ENCODE measurements at places on chromosomes 7 and 10.

DNA sequence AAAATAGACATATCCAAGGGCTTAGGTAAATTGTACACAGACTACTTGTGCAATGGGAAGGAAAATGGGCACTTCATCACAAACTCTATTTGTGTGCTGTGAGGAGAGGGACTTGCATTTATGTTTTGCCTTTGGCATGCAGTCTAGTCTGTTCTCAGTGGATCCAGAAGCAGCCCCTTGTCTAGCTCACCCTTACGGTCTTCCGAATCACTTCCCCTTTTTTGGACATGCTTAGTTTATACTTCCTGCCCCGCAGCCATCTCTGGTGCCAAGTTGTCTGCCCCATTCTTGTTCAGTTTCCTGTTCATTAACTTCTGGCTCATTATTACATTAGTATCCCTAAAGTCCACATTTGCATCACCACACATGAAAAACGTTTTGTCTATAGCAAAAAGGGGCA is 161.6 kb downstream of the NRCAM start:
- DNase-seq: no peak

DNA sequence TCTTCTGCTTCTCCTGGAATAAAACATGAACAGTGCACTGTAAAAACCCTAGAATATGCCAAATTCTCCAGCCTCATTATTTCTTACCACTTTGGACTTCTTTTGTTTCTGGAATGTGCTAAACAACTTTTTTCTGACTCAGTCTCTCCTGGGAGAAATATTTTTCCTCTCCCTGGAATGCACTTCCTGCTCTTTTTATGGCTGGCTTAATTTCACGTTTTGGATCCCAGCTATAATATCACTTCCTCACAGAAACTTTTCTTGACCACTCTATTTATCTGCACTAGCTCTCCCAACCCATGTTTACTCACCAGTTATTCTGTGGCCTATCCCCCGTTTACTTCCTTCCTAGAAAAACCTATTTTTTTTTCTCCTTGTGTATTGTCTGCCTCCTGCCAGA is 26.7 kb downstream of the ABCB5 start:
- no peak for DNase-seq

DNA sequence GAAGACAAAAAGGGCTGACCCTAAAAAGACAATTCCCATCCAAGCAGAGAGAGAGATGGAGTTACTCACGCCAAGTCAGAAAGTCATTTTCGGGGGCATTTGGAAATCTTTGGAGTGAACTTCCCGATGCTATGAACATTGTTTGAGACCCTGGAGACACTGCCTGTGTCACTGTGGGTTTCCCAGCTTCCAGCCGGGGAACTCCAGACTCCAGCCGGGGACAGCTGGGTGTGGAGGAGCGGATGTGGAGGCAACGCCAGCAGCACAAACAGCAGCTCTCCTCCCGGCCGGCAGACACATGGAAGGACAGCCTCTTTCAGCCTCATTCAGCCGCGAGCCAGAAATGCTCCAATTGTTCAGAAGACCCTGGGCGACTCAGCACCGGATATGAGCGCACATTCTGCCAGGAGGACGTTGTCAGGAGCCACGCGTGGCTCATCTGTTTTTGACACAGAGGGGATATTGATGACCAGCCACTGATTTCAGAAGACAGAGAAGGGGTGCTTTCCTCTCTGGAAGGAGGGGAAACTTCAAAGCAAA is 97.6 kb downstream of the PRPF18 start:
- DNase-seq: no peak

DNA sequence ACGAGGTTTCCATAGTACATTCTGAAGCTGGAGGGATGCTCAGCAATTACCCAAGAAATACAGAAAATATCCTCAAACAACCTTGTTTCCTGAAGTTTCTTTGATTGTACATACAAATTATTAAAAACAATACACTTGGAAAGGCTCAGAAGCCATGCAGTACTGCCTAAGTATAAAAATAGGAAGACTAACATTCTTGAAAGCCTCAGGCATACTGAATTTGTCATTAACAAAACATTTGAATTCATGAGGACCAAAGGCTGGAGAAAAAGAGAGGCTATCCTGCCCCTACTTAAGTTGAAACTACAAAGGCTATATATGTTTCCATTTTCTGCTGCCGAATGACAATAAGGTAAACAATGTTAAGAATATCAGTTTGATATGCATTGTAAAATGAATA is 54.3 kb upstream of the SGCE start:
- no peak for DNase-seq

DNA sequence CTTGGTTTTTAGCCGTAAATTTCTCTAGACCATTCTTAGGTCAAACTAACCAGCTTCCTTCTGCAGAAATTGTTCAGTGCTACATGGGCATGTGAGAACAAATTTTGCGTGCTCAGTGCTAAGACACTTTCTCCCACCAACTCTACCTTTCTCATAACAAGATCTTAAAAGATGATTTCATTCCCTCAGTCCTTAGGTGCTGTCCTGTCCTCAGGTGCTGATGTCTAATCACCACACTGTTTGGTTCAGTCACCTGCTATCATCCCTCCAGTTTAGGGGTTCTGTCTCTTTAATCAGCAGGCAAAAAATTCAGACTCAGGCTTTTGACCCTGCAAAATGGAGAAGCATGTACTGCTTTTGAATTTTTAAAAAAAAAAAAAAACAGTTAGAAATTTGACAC is 227.5 kb upstream of the YAE1 start:
- DNase-seq: no peak

- DNase-seq: no peak
Measured at GRCh38 chr10:6128591-6129251, 39.9 kb downstream of the RBM17 start.

DNA sequence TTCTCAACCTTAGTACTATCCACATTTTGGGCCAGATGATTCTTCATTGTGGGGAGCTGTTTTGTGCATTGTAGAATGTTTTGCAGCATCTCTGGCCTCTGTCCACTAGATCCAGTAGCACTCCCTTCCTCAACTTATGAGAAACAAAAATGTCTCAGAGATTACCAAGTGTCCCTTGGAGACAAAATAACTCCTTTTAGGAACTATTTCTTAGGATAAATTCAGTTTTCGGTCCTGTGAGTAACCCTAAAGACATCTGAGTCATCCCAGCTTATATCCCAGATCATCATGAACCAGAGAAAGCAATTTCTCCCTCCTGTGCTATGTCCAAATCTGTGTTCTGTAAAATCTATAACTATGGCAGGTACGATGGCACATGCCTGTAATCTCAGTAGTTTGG is 266.6 kb upstream of the PHYHIPL start:
- DNase-seq: no peak

GRCh38 chr7:104096683-104097082 is 107.2 kb upstream of the RELN start:
- DNase-seq: no peak

GRCh38 chr10:69346776-69347175 is 68.5 kb downstream of the HK1 start:
- DNase-seq: no peak

DNA sequence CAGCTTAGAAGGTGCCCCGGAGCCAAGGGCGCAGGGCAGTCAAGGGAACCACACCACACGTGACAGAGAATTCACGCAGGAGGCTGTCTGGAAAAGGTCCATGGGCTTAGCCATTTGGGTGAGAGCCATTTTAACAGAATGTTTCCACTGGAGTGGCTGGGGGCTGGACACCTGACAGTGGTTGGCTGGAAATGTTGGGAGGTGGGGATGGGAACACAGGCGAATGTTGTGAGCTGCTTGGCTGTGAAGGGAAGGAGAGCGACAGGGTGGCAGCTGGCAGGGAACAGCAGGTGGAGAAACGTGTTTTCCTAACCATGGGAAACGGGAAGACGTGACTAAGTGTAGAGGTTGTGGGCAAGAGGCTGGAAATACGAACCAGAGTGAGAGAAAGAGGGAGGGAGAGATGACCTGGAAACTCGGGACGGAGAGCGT is 100.5 kb upstream of the ZNF32 start:
- no peak for DNase-seq

- DNase-seq: no peak
Measured at GRCh38 chr7:117061751-117062150, 108.5 kb downstream of the ST7 start.

GRCh38 chr7:22601812-22602565 is 102.0 kb upstream of the STEAP1B start:
- DNase-seq: peak; percentile 40

DNA sequence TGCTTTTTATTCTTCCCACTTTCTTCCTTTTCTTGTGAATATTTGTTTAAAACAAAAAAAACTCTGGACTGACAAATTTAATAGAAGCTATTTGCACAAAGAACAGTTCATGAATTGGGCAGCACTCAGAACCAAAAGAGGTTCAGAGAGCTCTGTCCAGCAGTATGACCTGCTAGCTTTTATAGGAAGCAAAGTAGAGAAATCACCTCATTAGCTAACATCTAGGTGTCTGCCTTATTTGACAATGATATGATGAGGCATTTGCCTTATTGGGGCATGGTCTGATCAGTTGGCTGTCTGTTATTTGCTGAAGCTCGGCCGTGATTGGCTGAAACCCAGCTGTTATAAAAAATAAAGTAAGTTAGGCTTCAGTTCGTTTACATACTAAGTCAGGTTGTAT is 819 bp upstream of the TRIM4 start:
- DNase-seq: no peak

DNA sequence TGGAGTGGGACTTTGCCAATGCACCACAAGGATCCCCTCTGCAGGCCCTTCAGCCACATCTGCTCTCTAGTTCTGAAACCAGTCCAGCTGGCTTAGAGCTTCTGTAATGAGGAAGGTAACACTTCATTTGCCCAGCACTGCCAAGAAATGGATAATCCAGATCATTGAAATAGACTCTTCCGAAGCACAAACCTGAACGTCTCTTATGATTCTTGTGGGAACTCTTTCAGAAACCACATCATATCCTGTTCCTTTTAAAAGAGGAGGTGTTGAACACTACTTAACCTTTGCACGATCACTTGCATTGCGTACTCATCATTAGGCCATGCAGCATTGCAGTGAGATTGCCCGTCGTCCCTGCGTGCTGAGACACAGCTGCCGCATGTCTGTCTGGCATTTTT is 25.8 kb upstream of the PLPP4 start:
- no peak for DNase-seq

DNA sequence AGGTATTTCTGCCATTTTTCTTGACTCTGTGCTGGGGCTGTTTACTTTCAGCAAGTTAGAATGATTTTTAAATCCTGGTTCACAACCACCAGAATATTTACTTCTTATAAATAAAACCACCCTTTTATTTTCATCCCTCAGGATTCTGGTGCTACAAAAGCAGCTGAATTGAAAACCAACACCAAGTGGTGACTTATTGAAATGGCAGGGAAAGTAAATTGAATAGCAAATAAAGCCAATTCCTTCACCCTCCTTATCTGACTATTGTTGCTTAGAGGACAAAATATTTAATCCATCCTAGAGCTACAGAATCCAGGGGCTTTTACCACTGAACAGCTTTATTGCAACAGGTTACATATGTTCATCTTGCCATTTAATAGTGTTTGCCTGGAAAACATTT is 828.6 kb upstream of the GHITM start:
- DNase-seq: no peak

DNA sequence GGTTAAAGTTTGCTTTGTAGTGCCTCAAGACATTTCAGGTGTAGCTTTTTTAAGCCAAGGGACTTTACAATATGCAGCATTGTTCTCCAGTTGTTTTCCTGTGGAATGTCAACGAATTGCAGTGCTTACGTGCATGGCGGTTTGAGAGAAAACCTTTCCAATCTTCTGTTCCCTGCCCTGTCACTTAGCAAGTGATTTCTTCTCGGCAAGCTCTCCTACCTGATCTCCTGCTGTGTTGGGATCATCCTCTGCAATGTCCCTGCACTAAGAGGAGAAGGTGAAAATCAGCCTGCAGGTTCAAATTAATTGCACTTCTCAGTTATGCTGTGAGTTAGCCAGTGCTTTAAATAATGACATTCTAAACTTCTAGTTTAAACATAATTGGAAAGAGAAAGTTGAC is 197.6 kb upstream of the FZD1 start:
- DNase-seq: no peak

DNA sequence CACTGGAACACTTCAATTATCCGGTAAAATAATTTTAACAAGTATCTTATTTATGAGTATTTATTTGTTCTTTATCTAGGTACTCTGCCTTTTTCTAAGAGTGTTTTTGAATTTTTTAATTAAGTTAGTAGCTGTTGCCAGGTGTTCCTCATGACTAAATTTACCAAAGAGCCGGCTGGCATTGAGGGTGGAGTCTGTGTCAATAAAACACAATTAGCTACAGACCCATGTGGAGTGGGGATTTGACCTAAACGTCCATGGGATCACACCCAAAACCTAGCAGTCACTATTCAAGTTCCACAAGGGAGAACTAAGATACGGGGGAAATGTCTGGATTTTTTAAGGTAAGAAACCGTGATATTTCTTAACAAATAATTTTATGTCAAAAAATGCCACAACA is 9.8 kb downstream of the SLC16A12 start:
- DNase-seq: no peak

GRCh38 chr7:1926908-1927306 is 256.8 kb downstream of the ELFN1 start:
- DNase-seq: peak; percentile 62

- no peak for DNase-seq
Measured at GRCh38 chr7:155543011-155543876, 3.1 kb downstream of the CNPY1 start.

DNA sequence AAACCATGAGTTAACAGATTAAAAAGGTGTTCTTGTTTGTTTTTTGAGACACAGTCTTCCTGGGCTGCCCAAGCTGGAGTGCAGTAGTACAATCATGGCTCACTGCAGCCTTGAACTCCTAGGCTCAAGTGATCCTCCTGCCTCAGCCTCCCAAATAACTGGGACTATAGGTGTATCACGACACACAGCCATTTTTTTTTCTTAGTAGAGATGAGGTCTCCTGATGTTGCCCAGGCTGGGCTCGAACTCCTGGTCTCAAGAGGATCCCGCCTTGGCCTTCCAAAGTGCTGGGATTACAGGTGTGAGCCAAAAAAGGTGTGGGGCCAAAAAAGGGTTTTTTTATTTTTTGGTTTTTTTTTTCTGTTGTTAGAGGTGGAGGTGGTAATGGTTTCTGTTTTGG is 29.3 kb downstream of the KMT2C start:
- no peak for DNase-seq

- DNase-seq: no peak
Measured at GRCh38 chr10:46558122-46558391, 1.6 kb upstream of the GPRIN2 start.

GRCh38 chr7:151790830-151791620 is 85.9 kb downstream of the PRKAG2 start:
- DNase-seq: no peak

DNA sequence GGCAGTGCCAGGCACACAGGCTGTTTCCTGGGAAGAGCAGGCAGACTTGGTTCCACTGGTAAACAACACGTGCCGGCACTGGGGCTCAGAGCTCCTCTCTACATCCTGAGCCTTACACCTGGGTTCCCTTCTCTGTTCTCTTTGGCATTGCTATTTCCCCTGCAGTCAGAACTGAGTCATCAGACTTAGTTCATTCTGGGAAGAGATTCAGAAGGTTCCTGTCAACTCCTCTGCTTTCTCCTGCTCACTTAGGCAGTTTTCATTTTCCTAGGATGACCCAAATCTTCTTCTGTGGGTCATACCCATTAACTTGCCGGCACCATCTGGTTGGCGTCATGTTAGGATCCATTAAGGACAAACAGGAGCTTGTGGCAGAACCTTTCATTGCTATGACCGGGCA is 33.4 kb upstream of the LRRC18 start:
- no peak for DNase-seq

GRCh38 chr7:158672975-158673374 is 31.6 kb downstream of the NCAPG2 start:
- DNase-seq: no peak

- no peak for DNase-seq
Measured at GRCh38 chr7:38839851-38840250, 69.1 kb downstream of the VPS41 start.
